NCI-H1930 (cell line): ENCODE measurements at places on chromosomes 6 and 20.

- no peak for DNase-seq
These were observed 32.5 kb upstream of the MEI4 start for GRCh38 chr6:77620278-77620882.

GRCh38 chr20:48610996-48611395, 216.8 kb downstream of the PREX1 start:
- no peak for DNase-seq

GRCh38 chr6:91273729-91274128, 686.9 kb upstream of the MAP3K7 start:
- no peak for DNase-seq

DNA sequence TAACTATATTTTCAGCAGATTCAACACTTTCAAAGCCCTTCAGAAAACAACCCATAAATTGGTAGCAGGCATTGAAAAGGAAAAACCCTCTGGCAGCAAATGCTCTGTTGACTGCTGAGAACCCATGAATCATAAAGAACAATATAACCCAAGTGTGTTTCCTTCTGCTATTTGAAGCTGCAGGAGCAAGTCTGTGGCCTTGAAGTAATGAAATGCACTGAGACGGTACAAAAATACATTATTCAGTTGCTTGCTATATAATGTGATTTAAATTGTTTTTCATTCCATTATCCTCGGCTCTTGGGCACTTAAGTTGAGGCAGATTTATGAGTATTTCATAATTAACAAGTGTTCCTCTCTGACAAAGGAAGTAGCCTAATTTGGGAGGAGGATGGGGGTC, 40.6 kb upstream of the SAMD5 start:
- DNase-seq, result no peak

- no peak for DNase-seq
These were observed 202.6 kb downstream of the TMEM242 start for GRCh38 chr6:157120534-157121232.

DNA sequence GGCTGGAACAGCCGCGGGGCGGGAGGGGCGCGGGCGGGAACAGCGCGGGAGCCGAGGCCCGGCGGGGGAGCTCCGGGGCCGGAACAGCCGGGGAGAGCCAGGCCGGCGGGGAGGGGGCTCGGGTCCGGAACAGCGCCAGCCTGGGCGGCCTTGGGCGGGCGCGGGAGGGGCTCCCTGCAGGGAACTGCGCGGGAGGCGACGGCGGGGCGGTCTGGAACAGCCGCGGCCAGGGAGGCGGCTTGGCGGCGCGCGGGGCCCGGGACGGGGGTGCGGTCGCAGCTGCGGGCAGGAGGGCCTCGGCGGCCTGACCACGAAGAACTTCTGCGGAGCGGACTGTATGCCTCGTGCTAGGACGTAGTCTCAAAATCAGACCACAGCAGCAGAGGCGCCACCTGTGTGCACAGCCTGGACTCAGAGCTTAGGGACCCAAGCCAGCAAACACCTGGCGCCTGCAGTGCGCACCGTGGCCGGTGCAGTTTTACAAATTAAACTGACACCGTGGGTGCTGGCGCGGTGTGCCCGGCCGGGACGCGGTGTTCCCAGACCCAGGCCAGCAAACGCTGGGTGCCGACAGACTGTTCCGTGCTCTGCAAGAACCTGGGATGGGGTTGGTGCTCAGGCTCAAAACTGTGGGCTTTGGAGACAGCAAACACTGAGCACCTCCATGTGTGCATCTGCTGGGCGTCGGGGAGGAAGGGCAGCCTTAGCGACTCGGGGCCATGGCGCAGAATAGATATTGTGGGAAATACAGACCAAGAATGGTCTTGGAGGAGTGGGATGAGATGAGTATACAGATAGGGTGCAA, 572 bp downstream of the ZNF341 start:
- DNase-seq, result peak; percentile 83

- no peak for DNase-seq
These were observed 41.4 kb upstream of the CLIC5 start for GRCh38 chr6:46056906-46057529.

DNA sequence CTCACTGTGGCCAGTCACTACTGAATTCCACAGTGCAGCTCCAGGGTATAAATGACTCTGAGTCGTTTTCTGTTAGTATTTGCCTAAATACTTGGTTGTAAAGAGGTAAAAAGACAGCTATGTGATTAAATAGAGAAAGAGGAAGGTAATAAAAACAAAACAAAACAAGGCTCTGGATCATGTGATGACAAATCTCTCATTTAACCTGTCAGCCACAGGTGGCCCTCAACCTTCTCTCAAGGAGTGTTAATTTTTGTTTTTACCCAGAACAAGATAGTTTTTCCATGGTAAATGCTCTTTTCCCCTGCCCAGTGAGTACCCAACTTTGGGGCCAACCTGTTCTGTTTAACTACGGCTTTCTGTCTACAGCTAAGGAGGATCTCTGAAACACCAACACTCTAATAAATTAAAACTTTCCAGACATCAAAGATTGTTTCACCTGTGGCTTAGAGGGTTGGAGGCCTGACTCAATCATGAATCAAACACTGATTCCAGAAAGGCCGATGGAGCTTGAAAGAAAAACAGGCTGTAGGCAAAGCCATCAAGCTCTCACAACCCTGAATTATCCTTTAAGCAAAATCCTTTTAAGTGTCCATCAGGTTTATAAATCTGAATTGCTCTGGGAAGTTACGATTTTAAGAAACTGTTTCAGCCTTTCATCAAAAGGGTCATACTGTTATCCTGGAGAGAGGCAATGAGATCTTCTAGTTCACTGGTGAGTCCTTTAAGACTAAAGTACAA, 81.5 kb upstream of the BCLAF1 start:
- DNase-seq, result no peak

- no peak for DNase-seq
These were observed 100.4 kb upstream of the NAA20 start for GRCh38 chr20:19916531-19917485.

GRCh38 chr6:26288155-26288554, 76.8 kb upstream of the BTN3A2 start:
- DNase-seq, result no peak
